Foreskin fibroblast (primary cell): ENCODE measurements at places on chromosomes 12 and 14.

DNA sequence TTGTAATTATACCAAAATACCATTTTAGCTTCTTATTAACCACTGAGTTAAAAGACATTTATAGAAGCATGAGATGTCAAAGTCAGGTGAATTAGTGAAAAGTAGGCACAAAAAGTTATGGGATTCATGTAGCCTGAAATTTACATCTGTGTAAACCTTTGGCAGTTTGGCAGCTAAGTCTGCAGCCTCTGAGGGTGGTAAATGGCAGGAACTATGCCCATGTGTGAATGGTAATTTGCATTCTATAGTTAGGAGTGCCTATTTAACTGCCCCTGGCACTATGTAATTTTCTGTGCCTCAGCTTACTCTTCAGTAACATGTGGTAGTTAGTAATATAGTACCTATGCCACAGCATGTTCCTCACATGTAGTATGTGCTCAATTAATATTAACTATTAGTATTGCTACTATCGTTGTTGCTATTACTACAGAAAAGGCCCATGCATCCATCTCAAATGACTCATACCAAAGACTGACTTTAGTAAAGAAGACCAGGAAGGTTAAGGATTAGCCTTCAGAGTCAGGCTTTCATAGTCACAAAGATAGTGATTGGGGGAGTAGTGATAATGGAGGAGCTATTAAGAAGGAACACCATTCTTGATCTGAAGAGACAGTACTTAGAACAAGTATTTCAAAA lies 258.7 kb upstream of the BTG1 start:
- DNase-seq, result no peak

DNA sequence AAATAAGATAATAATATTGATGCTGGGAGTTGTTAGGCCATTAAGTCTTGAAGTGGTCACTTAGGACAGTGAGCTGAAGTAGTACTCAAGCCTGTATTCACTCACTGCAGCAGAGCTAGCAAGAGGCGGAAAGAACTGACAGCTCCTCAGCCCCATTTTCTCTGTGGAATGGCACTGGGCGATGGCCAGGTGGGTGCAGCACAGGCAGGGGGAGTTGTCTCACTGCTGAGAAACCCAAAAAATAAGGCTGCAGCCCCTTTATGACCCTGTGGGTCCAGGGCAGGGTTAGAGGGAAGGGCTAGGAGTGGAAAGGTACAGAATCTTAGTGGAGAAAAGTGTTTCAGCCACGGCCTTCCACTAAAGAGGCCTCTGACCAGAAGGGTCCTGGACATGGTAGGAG lies 35.5 kb downstream of the PDZRN4 start:
- DNase-seq, result no peak

DNA sequence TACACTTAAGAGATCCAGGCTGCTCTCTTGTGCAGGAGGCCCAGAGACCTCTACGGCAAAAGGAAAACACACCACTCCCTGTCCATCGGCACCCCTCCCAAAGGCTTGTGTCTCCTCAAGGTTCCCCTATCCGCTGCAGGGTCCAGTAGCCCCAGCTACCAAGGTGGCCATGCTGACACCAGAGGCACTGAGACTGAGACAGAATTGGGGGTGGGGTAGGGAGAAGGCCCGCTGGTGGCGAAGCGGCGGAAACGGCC lies 590 bp downstream of the DDIT3 start:
- DNase-seq, result no peak

- no peak for DNase-seq
These were observed 82.2 kb downstream of the PPP2R5C start for GRCh38 chr14:101843665-101844064.

GRCh38 chr14:35883677-35884293 lies 57.6 kb downstream of the BRMS1L start:
- no peak for DNase-seq

- DNase-seq, result peak; percentile 30
These were observed 130.7 kb downstream of the TMTC2 start for GRCh38 chr12:82817368-82817767.

GRCh38 chr12:49959685-49960473 lies 1.8 kb upstream of the AQP5 start:
- no peak for DNase-seq

DNA sequence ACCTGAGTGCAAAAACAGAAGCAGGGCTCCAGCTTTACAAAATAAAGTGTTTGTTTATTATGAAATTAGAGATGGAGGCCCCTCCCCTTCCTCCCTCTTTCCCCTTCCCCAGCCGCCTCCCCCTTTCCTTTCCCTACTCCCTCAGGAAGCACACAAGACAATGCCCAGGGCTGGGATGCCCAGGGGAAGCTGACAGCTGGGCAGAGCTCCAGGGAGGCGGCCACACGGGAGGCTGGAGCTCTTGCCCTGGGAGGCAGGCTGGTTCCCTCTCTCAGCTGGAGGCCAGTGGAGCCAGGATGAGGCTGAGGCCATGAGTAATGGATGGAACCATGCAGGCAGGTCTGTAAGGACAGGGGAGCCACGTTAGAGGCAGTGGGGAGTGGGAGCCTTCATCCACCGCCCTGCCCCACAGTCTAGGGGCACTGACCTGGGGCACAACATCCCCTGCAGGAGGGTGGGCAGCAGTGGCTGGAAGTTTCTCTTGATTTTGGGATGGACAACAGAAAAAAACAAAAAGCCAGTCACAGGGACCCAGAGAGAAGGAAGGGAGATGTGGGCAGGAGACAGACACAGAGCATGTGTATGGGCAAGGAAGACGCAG lies 5.1 kb downstream of the PSMB11 start:
- DNase-seq, result no peak

- peak; percentile 69 for DNase-seq
These were observed 21.2 kb downstream of the PRPF40B start for GRCh38 chr12:49644620-49644994.

- DNase-seq, result no peak
These were observed 461.5 kb downstream of the RMST start for GRCh38 chr12:97924122-97924521.

DNA sequence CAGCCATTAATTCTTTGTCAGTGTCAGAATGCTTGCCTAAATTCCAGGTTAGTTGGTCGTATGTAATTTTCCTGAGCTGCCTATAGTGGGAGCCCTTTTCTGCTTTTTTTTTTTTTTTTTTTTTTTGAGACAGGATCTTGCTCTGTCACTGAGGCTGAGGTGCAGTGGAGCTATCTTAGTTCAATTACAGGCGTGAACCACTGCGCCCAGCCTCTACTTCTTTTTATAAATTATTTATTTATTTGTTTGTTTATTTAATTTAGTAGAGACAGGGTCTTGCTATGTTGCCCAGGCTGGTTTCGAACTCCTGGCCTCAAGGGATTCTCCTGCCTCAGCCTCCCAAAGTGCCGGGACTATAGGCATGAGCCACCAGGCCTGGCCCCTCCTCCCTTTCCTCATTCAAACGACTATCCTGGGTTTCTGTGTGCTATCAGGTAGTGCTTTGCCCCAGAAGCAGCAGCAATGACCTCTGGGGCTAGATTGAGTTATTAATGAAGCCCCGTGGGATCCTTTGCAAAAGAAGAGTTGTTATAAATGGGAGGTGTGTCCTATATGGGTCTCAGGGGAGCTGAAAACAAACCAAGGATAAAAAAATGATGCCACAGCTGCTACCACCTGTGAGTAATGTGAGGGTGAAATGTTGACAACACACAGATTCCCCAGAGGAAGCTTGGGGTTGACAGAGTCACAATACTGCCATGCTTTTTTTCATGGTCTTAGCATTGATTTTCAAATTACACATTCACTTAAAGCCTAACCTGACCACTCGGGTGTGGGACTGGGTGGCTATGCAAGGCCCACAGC lies 34.6 kb upstream of the NFKBIA start:
- no peak for DNase-seq

- DNase-seq, result no peak
These were observed 5.5 kb downstream of the PPP2R3C start for GRCh38 chr14:35116242-35116641.

DNA sequence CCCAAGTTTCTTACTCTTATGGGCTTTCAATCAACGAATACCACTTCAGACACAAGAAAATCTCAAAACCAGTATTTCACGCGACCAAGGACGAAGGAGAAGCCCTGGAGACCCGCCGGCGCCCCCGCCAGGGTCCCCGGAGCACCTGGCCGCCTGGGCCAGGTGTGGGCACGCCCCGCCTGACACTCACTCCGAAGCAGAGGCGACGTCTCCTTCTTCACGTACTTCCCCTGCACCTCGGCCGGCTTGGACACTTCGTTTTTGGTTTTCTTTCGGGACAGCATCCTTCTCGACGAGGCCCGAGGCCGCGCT lies 466 bp downstream of the SAV1 start:
- DNase-seq, result no peak

DNA sequence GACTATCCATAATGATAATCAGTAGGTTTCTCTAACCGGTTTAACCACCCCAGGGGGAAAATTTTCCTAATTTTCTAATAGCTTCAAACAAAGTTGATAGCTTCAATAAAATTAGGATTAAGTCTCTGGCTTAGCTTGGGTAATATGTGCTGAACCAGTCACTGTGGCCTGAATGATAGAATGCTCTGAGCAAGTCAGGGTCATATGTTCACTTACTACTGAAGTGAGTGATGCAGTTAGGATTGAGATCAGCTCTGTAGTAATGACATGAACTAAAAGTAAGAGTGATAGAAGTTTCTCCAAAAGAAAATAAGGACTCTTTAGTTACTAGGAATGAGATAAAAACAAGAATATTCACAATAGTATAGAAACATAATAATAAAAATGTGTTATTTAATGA lies 32.6 kb downstream of the ETNK1 start:
- peak; percentile 34 for DNase-seq

DNA sequence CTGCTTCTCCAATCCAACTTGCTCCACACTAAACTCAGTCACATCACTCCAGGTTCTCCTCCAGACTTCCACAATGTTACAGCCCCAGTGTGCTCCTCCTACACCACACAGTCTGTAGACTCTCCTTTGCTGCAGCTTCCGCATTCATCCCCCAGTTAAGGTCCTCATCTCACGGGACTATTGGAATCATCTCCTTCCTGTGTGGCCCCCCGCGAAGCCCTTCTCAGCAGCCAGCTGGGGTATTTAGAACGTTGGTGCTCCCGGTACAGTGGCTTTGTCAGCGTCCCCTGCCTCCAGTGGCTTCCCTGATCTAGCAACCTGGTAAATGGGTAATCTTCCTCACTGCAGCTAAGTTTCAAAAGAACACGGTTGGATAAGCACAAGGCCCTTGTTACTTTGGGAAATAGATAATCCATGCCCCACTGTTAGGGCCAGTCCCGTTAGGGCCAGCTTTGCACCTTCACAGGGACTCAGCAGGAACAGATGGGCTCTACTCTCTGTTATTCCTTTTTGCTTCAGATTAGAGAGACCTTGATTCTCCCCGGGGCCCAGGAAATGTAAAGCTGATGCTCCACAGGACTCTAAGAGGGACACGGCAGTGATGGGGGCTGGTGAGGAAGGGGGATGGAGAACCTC lies 823 bp upstream of the TSPAN11 start:
- DNase-seq, result no peak

DNA sequence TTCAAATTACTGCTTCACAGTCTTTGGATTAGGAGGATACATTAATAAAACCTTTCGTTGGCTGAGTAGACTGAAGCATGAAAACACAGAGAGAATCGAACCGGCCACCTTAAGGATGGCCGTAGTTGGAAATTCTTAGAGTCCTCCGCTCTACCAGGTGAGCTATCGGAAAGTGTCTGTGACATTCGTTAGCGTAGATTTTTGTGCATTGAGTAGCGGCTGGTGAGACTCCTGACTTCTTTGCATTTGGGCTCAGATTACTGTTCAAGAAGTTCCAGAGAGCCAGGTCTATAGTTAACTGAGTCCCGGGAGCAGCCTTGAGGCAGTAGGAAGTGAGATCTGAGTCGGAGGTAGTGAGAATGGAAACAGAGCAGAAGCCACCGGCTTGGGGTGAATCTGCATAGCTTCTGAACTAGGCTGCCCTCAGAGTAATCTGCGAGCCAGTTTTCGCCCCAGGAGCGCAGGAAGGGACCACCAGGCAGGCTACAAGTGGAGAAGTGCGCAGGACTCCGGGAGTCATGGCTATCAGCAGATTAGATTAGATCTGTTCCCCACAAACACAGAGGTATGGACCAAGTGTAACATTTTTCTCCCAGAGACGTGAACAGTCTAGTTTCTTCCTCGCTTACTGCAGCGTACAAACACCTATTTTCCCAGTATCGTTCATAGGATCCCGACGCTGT lies 11.0 kb downstream of the OR6S1 start:
- no peak for DNase-seq

DNA sequence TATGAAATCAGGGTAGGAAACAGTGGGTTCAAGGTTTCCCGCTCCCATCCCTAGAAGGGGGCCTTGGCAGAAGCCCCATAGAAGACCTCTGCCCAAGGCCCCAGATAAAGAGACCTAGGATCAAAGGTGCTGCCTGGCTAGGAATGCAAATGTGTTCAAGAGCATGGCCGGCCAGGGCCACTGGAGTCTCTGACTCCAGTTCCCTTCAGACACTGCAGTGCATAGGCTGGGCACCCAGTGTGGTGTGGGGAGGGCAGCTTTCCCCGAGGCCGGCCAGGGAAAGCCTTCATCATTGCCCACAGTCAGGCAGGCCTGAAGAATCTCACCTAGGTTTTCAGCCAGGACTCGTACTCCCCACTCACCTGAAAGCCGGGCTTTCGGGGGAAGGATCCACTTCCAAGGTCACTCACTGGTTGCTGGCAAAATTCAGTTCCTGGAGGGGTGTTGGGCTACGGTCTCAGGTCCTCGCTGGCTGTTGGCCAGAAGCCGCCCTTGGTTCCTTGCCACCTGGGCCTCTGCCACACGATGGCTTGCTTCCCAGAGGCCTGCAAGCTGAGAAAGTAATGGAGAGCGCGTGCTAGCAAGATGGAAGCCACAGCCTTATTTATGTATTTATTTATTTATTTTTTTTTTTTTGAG lies 9.7 kb upstream of the PEBP1 start:
- DNase-seq, result no peak

DNA sequence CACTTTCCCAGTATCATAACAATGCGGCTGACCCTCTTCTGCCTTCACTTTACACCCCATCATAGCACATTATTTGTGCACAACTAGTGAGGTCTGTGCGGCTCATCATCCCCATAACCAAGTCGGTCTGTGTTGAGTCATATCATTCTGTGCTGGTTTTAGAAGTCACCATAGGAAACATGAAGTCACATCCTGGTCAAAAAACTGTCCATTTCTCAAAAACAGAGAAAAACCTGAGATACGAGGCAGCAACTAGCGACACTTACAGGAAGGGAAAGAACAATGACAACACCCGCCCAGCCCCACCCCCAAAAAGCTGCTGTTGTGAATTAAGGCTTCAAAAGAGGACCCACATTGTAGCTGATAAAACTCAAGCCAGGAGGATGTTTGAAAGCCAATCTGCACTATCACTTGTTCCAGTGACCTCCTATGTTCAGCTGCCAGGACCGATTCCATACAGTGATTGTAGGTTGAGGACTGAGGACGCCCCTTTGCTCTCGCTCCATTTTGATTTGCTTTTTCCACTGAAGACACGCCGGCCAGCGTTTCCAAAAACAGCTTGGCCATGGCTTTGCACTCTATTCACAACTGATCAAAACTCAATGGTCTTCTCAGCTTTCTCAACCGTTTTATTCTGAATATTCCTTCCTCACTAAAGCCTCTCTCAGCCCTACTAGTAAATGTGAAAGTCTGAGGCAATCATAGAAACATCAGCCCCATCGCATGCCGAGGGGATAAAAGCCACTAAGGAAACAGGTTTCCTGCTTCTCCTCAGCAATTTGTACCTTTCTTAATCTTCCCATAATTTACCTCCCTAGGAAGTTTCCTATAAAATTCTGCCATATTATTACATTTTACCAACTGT lies 87.5 kb downstream of the DUSP16 start:
- peak; percentile 21 for DNase-seq
